ENCODE measurements at places on chromosomes 1 and 21.

- DNase-seq = no peak
Observed at GRCh38 chr1:150906329-150906728, 19.4 kb downstream of the CTXND2 start.

DNA sequence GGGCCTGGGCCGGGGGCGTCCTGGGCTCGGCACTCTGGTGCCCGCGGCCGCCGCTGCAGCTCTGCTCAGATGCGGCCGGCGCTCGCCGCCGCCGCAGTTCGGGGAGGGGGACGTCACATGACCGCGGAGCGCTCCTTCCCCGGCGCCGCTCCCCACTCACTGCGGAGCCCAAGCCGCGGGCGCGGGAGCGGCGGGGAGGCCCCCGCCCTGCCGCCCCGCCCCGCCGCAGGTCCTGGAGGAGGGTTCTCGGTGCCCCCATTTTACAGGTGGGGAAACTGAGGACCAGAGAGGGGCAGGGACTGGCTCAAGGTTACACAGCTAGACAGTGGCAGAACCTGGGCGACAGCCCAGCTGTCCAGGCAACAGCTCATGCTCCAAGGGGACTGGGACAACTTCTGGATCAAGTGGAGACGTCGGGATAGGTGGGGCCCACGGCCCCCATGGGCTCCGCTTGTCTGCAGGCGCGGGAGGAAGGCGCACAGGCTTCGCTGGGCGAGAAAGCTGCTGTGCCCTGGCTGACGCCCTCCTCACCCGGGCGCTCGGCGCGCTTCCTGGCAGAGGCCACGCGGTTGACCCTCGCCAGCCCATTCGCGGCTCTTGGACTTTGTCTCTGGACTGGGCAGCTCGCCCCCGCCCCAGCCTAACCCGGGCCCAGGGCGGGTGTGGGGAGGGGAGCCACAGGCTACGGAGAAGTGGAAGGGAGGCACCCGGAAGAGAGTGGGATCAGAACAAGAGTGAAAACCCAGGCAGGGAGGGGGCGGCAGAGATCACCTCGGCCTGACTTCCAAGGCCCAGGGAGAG lies at the start of gene RAP1GAP:
TSS of gene RAP1GAP (minus strand) at position 100 of the 801 bp plus-strand sequence. CDS start 49,325 bp downstream, outside the sequence.
- DNase-seq = no peak

- no peak for DNase-seq
Observed at GRCh38 chr1:168920456-168921094, 185.9 kb upstream of the ATP1B1 start.

GRCh38 chr21:43304621-43305335 lies 122.2 kb downstream of the SIK1 start:
- DNase-seq = no peak

- no peak for DNase-seq
Observed at GRCh38 chr1:218031901-218032300, 253.2 kb upstream of the RRP15 start.
